ENCODE measurements at places on chromosomes 4 and X.
A peak's percentile ranks its signal among the peaks of the same experiment; 100 is the strongest.

DNA sequence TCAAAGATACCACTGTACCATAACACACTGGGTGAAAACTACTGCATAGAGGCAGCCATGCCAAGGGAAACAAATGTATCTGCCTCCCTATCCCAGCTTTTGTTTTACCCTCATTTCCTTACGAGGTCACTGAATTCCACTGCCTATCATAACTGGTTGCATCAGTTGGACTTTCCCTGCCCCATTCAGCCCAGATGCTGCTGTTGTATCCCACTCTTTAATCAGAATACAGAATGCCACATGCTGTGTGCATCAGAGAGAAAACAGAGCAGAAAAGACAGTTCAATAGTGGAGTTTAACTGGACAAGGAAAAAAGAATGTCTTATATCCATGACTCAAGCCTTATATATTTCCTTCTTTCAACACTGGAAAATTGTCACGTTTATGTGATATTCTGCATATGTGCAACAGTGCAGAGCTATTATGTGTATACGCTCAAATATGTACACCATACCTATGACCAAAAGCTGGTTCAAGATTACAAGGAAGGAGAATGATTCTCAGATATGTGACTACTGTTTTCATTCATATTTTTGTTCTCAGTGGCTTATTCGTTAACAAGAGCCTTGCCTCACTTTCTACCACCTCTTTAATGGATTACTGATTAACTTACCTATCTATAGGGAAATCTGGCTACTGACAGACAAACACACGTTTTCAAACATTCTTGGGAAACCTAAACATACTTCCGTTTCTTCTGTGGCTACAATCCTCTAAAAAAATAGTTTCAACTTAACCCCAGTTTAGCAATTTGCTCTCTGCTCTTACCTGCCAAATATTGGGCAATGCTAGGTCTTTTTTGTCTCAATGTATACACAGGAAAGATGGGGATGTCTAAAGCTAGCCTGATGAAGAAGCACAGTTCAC lies 378.9 kb downstream of the SMARCA1 start:
- DNase-seq: peak; percentile 62

DNA sequence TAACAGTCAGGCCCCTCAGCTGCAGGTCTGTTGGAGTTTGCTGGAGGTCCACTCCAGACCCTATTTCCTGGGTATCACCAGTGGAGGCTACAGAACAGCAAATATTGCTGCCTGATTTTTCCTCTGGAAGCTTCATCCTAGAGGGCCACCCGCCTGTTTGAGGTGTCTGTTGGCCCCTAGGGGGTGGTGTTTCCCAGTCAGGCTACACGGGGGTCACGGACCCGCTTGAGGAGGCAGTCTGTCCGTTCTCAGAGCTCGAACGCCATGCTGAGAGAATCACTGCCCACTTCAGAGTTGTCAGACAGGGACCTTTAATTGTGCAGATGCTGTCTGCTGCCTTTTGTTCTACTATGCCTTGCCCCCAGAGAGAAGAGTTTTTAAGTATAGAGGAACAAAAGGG lies 160.8 kb downstream of the DKK2 start:
- no peak for DNase-seq

- DNase-seq: no peak
Measured at GRCh38 chr4:159702200-159702599, 599.3 kb downstream of the RAPGEF2 start.

- no peak for DNase-seq
Measured at GRCh38 chrX:22366906-22367305, 94.2 kb downstream of the CBLL2 start.

- no peak for DNase-seq
Measured at GRCh38 chrX:69504626-69505612, 793 bp downstream of the NALF2 start.

- no peak for DNase-seq
Measured at GRCh38 chrX:147679356-147680005, 232.2 kb upstream of the FMR1 start.

- DNase-seq: no peak
Measured at GRCh38 chrX:107894038-107894437, 68.4 kb downstream of the MID2 start.

GRCh38 chr4:86810847-86811246 lies 38.3 kb downstream of the SLC10A6 start:
- DNase-seq: no peak

DNA sequence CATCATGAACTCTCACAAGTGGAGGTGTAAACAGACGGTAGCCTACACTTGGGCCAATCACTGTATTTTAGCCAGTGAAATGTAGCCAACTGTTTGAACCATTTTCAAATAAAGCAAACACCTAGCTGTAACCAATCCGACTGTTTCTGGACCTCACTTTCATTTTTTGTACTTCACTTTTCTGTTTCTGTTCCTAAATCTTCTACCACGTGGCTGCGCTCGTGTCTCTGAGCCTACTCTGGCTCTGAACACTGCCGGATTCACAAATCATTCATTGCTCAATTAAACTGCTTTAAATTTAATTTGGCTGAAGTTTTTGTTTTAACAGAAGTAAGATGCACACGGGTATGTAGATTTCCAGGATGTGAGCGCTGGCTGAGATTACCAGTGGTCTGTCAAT lies 319.1 kb downstream of the RAPGEF2 start:
- DNase-seq: no peak

GRCh38 chrX:53458082-53458481 lies 23.9 kb upstream of the HSD17B10 start:
- no peak for DNase-seq

DNA sequence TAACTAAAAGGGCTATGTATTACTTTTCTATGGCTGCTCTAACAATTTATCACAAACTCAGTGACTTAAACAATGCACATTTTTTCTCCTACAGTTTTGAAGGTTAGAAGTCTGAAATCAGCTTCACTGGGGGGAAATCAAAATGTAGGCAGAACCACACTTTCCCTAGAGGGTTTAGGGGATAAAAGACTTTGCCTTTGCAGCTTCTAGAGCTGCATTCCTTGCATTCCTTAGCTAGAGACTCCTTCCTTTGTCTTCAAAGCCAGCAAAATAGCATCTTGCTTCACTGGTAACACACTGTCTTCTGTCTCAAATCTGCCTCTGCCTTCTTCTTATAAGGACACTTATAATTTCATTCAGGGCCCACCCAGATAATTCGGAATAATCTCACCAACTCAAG lies 152.4 kb upstream of the SPIN4 start:
- peak; percentile 58 for DNase-seq

GRCh38 chr4:183256756-183257385 lies 63.2 kb downstream of the CLDN22 start:
- DNase-seq: no peak

All from fibroblast of skin of left biceps (primary cell).